ENCODE measurements at places on chromosomes 2 and 18. TPM values are rescaled to one million over a fixed set of nuclear protein-coding genes. Genes with fewer than 3 reads are reported as not detected.

GRCh38 chr2:114010001-114010400, 120.1 kb downstream of the ACTR3 start:
- peak; percentile 69 for DNase-seq

DNA sequence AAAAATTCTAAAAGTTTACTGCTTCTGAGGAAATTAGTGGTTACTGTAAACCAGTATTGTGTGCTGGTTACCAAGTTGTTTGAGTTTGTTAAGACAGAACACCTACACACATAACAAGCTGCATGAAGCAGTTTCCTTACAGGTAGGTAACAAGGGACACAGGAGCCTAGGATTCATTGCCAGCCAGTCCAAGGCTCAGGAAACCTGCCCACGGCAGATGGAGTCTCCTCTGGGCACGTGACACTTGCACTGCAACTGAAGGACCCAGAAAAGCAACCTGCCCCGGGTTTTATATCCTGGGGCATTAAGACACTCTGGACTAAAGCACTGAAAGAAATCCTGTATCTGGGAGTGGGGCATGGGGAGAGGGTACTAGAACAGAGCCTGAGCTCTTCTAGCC, 639.3 kb downstream of the ADCYAP1 start:
- no peak for DNase-seq

GRCh38 chr2:200625958-200626363, 40.1 kb downstream of the AOX1 start:
- DNase-seq = no peak

GRCh38 chr18:32454593-32454992, 16.1 kb downstream of the GAREM1 start:
- DNase-seq = peak; percentile 2

- DNase-seq = no peak
Observed at GRCh38 chr2:48059975-48060374, 153.7 kb upstream of the FBXO11 start.

GRCh38 chr2:190628591-190629319, 20.1 kb upstream of the NAB1 start:
- no peak for DNase-seq

- DNase-seq = peak; percentile 65
Observed at GRCh38 chr18:68387246-68387645, 327.7 kb downstream of the TMX3 start.

DNA sequence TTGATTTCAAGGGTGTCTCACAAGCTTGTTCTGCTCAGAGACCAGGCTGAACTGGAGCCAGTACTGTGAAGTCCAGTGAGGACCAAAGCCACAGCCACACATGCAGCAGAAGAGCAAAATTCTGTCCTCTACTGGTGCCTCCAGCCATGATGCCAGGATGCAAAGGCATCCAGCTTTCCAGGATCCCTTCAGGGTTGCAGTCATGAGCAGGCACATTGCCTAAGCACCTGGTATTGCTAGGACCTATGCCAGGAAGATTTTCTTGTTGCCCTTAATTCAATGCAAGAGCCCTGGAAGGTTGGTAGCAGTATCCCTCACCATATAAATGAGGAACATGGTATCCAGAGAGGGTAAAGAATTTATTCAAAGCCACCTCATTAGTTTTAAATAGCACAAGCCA, 78.9 kb upstream of the CYRIA start:
- DNase-seq = no peak

Gene HS1BP3
- 21.8 TPM for polyA plus RNA-seq

Gene PROC
- polyA plus RNA-seq = 0.18 TPM

Gene SPOPL
- polyA plus RNA-seq = 2.7 TPM

Gene HOXD9
- 0.21 TPM for polyA plus RNA-seq

Gene FAM98A
- 24.5 TPM for polyA plus RNA-seq

Gene BMP10
- not detected for polyA plus RNA-seq

Gene C2orf69
- 3.5 TPM for polyA plus RNA-seq
